CD4-positive, alpha-beta T cell treated with Interleukin-6 at 100 ng/mL for 8 hours (primary cell): ENCODE measurements at places on chromosomes 11 and 22.

- DNase-seq = no peak
Measured at GRCh38 chr11:119615882-119616196, 113.2 kb downstream of the NECTIN1 start.

- no peak for DNase-seq
Measured at GRCh38 chr11:76392870-76393269, 11.7 kb downstream of the GVQW3 start.

GRCh38 chr11:64268025-64268892 lies 16.2 kb downstream of the BAD start:
- DNase-seq = no peak

DNA sequence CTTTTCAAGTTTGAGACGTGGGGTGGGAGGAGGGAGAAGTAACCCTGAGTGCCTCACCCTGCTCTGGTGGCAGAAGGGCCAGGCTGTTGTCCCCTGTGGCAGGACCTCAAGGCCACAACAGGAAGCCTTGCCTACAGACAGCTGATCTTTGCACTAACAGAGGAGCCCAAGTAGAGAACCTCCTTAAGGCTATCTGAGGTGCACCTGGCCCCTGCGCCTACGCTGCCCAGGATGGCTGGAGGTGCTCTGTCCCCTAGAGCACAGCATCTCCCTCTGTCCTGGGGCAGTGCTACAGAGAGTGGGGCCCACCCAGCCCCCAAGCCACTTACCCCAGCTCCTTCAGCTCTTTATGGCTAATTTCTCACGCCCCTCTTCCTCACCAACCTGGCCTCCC lies 27.0 kb downstream of the MYO7A start:
- DNase-seq = no peak

DNA sequence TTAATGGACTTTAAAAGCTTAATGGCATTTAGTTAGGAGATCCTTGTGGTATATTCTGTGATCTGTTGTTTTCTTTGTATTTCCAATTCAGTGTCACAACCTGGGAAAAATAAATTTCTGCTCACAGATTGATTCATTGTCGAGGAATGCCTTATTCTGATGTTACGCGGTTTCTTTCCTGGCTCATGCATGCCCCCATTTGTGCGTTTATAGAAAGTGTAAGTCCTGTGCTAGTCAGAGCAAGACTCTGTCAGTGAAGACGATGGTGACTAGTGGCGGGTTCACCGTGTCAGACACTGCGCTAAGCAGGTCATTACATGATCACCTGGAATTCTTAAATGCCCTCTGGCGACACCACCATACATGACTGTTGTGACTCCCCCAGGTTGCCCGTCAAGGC lies 169.4 kb downstream of the TBC1D22A start:
- DNase-seq = no peak

GRCh38 chr11:112580864-112581263 lies 320.2 kb upstream of the PLET1 start:
- no peak for DNase-seq

GRCh38 chr11:124646148-124646547 lies 23.5 kb downstream of the TBRG1 start:
- no peak for DNase-seq

- no peak for DNase-seq
Measured at GRCh38 chr22:38066381-38067027, 9.3 kb downstream of the PICK1 start.

DNA sequence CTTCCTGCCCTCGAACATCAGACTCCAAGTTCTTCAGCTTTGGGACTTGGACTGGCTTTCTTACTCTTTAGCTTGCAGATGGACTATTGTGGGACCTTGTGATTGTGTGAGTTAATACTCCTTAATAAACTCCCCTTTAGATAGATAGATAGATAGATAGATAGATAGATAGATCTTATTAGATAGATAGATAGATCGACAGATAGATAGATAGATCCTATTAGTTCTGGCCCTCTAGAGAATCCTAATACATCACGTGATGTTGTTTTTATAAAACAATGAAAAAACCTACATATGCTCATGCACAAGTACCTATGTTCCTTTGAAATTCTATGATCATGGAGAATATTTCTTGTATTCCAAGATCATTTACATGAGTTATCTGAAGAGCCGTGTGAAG lies 23.9 kb downstream of the APOBEC3H start:
- no peak for DNase-seq

DNA sequence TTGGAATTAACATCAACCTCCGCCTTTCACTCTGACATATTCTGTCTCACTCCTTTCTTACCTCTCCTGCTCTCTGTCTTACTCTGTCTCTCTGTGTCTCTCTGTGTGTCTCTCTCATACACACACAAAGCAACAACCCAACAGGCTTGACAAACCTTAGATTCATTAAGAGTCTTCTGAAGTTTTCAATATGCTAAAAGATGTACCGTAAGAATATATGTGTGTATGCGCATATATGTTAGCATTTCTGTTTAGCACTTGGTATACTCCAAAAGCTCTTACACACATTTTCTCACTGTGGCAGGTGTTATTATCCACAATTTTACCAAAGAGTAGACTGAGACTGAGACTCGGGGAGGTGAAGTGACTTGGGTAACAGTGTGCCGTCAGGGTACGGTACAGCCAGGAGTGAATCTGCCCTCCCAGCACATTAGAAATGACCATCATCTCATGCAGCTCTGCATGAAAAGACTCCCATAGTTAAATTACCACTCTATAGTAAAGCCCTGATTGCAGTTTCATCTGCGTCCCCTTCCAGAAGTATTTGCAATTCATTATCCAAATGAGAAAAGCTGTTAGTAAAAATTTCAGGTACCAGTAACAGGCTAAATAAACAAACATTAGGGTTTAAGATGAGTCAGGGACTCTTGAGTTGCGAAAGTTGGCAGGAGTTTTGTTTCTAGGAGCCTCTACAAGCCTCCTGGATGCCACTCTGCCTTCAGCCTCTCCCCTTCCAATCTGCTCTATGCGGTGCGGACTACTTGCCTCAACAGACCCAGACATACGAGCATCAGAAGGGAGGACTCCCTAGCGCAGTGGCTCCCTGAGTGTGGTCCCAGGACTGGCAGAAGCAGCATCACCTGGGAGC lies 195.2 kb upstream of the TMEM45B start:
- DNase-seq = no peak

DNA sequence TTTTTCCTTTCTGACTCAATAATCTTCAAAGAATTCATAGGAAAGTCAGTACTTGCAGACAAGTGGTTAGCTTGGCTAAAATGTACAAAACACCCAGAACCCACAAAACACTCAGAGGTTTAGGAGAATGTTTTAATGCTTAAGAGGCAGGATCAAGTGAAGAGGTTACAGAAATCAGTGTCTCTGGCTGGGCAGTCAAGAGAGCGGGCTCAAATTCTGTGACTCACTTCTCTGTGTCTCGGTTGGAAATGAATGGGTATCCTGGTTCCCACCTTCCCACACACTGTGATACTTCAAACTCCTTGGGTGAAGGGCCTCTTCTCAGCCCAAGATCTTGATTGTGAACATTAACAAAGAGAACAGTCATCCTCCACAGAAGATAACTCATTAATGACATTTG lies 3.8 kb downstream of the MPEG1 start:
- no peak for DNase-seq

DNA sequence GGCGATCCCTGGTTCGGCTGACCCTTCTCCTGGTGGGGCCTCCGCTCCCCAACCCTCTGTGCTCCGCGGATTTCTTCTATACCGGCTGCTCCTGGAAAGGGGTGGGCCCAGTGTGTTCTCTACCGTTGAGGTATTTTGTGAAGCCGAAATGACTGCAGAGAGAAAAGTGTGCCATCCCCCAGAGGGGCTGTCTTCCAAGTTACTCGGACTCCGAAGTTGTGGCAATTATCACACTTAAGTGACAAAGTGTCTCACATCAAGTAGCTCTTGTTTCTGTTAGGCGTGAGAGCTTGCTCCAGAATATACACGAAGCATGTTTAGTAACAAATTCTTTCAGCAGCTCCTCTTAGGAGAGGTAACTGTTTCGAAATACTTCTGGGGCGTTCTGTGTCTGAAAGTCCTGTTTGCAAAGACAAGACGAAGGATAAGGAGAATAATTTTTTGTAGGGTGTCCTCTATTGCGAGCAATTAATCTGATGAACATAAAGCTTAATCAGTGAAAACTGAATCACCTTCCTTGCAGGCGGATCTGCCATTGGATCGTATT lies 434 bp downstream of the XPNPEP3 start:
- DNase-seq = no peak

GRCh38 chr11:96264364-96264763 lies 78.6 kb downstream of the MAML2 start:
- no peak for DNase-seq

DNA sequence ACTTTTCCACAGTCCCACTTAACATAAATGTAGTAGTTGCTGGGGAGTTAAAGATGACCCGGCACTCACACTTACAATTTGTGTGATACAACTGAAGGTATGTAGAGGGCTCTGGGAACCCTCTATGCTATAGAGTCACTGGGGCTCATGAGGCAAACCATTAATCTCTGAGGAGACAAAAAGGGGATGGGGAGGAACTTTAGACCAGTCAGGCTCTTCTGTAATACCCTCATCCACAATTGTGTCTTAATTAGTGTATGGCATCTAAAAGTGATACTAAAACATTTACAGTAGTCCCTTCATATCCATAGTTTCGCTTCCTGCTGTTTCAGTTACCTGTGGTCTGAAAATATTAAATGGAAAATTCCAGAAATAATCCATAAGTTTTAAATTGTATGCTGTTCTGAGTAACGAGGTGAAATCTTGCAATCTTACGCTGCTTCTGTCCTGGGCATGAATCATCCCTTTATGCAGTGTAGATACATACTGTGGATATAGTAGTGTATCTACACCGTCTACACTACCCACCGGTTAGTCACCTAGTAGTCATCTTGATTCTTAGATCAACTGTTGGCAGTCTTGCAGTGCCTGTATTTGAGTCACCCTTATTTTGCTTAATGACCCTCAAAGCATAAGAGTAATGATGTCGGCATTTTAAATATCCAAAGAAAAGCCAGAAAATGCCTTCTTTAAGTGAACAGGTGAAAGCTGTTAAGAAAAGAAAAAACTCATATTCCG lies 12.2 kb downstream of the CBL start:
- no peak for DNase-seq

- DNase-seq = no peak
Measured at GRCh38 chr11:61628662-61628970, 47.7 kb upstream of the SYT7 start.

DNA sequence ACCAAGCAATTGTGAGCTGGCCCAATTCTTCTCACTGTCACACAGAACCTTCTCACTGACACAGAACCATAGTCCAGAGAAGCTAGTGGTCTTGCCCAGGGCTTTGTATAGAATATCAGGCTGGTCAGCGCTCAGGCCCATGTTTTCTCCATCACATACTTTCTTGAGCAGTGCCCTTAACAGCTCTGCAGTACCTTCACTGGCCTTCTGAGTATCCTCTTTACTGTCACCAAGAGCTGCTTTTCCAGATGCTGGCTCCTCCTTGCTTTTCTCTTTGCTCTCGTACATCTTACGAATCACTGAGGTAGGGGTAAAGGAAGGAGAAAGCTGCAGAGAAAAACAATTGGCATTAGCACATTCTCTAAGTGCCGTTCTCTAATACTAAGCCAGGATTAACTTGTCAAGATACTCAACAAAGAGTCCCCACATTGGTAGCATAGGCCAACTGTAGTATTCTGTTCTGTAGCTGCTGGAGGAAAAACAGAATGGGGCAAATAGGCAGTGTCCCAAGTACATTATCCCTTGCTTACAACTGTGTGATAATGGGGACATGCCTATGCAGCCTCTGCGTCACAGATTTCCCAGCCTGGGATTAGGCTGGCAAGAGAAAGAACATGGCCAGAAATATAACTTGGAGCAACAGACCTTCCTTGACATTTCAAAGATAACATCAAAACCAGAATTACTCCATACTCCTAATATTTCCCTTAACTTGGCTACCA lies 43.5 kb downstream of the DRG1 start:
- DNase-seq = no peak

- DNase-seq = no peak
Measured at GRCh38 chr11:125787827-125788226, at the start of gene PATE3. Gene PATE3 (plus strand): TSS chr11:125788127. CDS start chr11:125788152, 25 bp downstream.

- no peak for DNase-seq
Measured at GRCh38 chr11:75814363-75814676, 690 bp upstream of the UVRAG start.

DNA sequence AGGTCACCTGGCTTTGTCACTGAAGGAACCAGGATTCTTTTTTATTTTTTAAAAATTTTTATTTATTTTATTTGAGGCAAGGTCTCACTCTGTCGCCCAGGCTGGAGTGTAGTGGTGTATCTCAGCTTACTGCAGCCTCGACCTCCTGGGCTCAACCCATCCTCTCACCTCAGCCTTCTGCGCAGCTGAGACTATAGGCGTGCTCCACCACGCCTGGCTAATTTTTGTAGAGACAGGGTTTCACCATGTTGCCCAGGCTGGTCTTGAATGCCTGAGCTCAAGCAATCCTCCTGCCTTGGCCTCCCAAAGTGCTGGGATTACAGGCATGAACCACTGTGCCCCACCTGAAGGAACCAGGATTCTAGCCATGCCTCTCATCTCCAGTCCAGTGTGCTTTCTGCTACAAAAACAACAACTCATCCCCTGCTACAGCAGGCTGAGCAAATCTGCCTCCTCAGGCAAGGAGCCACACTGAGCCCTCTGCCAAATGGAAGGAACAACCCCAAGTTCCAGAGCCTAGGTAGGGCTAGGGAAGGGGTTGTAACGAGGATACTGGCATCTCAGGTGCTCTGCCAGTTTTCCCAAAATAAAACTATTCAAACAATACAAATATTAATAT lies 2.6 kb upstream of the PEX26 start:
- DNase-seq = no peak

DNA sequence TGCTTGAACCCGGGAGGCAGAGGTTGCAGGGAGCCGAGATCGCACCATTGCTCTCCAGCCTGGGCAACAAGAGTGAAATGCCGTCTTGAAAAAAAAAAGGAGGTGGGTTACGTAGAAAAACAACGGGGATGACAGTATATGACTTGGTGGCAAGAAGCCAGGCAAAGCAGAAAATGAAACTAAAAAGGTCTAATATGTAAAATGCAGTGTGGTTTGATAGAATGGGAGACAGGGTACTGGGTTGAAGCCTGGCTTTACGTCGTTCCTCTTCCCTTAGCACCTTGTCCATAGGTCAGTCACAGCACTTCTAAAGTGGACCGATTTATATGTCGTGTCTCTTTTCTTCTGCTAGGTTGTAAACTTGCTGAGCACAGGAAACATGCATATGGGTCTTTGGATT lies 274.9 kb upstream of the ZC3H12C start:
- no peak for DNase-seq

- no peak for DNase-seq
Measured at GRCh38 chr11:73757598-73757997, 3.3 kb downstream of the RAB6A start.

- no peak for DNase-seq
Measured at GRCh38 chr22:30171008-30171407, 75.6 kb downstream of the LIF start.
